Activated T-cell treated with anti-CD3 and anti-CD28 coated beads, Interleukin-2, amount 50 U/mL, for 48 hours (primary cell): ENCODE measurements at places on chromosomes 16 and 17.

DNA sequence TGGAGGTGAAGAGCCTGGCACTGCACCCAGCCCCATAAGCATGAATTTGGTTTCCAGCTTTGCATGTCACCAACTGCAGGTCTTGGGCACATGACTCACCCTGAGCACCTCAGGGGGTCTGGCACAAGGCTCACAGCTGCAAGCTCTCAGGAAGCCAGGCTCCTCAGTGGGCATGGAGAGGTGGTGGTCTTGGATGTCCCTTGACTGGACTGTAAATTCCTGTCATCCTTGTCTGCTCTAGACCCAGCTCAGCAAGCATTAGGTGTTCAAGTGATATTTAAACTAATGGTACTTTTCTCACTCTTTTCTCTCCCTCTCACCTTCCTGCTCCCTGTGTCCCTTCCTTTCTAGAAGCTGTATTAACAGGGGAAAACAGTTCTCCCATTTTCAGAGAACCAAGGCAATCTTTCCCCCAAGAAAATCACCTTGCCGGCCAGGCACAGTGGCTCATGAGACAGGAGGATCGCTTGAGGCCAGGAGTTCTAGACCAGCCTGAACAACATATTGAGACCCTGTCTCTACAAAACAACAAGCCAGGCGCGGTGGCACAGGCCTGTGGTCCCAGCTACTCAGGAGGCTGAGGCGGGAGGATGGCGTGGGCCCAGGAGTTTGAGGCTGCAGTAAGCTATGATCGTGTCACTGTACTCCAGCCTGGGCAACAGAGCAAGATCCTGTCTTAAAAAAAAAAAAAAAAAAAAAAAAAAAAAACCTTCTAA is 5.1 kb upstream of the KIFC3 start:
- DNase-seq: no peak

GRCh38 chr16:68242926-68243858 is 2.0 kb upstream of the PLA2G15 start:
- no peak for DNase-seq

DNA sequence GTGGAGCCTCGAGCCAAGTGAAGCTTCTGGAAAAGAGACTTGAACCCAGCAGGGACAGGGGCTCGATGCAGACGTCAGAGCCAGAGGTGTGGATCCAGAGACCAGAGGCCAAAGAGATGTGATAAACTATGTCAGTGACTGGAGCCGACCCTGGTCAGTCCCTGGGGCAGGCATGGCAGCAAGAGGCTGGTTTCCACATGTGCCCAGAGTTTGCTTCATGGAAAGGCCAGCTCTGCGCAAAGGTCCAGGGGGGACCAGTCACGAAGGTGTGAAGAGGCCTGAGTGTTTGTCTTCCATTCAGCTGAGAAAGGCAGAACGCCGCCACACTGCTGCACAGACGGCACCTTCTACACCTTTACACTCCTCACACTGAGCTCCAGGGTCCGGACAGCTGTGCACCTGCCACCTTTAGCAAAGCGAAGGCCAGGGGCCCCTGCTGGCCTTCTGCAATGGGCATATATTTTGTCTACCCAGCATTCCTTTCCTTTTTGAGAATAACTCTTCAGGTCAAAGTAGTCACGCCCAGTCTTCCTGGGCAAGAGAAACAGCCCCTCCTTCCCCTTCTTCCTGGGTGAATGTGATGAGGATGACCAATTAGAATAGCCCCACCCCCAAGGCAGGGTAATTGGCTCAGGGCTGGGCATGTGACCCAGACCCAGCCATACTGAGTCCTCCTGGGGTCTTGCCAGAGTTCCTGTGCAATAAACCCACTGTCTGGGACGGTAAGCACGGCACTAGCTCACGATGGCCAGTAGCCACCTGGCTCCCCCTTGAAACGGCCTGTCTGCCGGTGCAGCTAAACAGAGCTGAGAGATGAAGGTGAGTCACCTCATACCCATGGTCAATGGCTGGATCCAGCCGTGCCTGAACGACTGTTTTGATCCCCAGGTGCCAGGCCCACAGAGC is 2.3 kb upstream of the RPH3AL start:
- no peak for DNase-seq

GRCh38 chr16:68798398-68798797 is 44.9 kb upstream of the TANGO6 start:
- no peak for DNase-seq

- DNase-seq: no peak
These were observed 740 bp upstream of the SLC5A10 start for GRCh38 chr17:18950944-18951905.

DNA sequence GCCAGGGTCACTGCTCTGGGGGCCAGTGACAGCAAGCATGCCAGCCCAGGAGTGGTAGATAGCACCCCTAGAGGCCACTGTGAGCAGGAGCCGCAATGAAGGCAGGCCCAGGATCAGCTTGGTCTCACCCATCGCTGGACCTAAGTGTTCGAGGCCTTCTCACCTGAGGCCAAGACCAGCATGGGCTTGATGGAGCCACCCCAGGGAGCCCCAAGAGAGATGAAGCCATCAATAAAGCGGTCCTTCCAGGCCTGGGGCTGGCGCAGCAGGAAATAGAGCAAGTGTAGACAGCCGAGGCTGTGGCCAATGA is 1.8 kb downstream of the LCAT start:
- peak; percentile 65 for DNase-seq

- no peak for DNase-seq
These were observed 11.1 kb upstream of the CD300LD start for GRCh38 chr17:74603037-74603635.

DNA sequence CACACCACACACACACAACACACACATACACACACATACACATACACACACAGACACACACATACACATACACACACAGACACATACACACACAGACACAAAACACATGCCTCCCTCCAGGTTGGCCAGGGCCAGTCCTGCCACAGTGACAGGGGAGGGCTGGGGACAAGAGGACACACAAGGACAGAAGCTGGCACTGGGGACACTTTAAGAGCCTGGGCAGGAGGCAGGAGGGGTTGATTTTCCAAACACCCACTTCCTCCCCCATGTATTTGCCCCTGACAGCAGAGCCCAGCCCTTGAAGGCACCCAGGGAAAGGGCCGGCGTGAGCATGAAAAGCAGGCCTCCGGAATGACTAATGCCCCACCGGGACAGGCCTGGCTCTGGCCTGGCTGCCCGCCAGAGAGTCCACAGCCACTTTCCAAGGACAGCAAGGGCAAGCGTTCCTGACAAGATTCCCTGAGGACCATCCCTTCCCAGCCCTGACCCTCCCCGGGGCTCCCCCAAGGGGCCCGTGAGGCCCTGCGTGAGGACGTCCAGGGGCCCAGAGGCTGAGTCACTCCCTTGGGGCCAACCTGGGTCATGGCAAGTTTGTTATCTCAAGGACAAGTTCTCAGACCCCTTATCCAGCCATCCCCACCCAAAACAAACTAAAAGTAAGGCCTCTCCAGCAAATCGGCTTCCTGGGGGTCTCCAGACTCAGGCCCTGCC is 235.6 kb downstream of the ZNF423 start:
- DNase-seq: no peak
